Hematopoietic multipotent progenitor cell treated with erythropoietin and hydrocortisone succinate and interleukin-3 and kit ligand, for 17 days (in vitro differentiated cells): ENCODE measurements at places on chromosomes 6 and 20.

DNA sequence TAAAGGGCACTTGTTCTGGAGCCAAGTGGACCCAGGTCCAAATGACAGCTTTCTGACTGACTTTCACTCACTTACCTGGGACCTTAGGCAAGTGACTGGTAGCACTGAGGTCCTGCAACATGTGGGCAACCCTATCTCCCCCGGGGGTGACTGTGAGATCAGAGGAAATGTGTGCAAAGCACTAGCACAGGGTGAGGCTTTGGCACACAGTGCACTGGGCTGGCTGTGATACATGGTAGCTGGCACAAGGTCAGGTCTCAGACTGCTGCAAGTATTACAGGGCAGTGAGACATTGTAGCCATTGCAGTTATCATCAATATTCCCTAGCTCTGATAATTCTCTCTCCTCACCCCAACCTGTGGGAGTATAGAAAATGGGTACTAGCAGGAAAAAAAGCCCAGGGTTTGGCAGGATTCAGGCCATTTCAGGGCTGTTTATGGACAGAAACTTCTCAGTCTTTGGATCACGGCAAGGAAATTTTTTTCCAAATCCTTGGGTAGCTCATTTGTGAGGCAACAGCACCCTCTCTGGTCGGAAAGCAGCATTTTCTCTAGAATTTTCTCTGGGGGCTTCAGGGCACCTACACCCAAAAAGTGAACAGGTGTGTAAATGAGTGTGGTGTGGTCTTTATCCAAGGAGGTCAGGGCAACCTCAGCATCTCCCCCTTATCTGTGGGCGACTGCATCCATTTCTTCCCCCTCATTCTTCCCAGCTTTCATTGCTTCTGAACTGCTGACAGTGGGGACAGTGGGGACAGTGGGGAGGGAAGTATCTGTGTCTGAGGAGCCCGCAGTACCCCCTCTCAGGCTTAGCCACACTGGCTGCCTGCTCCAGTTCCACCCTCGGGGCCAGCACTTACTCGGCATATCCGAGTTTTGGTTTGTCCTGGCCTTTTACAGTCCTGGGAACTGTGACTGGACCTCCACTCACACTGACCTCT, 148.7 kb upstream of the PHACTR3 start:
- no peak for DNase-seq

- DNase-seq = no peak
Measured at GRCh38 chr20:21575981-21576740, 62.3 kb upstream of the NKX2-2 start.

DNA sequence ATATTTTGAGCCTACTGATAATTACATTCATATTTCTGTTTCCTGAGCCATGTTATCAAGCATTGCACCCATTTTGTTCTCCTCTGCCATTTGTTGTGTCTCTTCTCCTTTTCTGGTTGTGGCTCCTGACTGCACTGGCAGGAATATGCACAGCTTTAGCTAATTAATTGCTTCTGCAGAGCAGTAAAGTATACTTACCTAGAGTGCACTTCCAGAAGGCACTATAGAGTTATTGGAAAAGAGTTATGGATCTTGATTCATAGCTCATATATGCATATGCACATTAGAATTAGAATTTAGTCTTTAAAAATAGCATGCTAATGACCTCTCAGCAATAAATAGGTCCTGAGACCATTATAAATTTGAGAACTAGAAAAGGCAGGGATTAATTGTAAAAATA, 262.6 kb downstream of the NKAIN2 start:
- DNase-seq = no peak

GRCh38 chr6:17103715-17104114, 1.9 kb downstream of the STMND1 start:
- no peak for DNase-seq

- DNase-seq = no peak
Measured at GRCh38 chr6:153591159-153591558, 447.9 kb upstream of the OPRM1 start.

DNA sequence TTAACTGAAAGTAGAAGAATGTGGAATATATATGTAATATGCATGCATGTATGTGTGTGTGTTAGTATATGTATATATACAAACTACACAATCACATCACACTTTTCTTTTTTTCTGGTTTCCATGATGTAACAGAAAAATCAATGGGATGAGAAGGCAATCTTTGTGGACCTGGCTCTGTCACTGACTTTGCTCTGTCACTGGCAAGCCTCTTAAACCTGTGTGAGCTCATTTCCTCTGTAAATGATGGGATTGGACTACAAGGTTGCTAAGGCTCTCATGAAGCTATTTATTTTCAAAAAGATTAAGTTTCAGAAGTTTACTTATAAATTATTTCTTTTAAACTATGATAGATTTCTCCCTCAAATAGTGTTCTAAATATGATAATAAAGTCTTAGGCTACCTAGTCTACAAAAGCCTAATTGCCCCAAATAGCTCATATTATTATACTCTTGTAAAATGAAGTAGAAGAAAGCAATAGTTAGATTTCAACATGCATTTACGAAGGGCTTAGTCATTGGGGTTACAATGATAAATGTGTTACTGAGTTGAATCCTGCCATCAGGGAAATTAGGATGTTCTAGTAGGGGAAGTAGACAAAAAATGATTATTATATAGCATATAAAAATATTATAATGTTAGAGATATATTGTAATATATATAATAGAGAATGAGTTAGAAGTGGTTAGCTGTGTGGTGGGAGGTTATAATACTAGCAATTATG, 129.3 kb downstream of the AFG1L start:
- DNase-seq = no peak

GRCh38 chr6:56848105-56848504, 106.8 kb upstream of the BEND6 start:
- no peak for DNase-seq

DNA sequence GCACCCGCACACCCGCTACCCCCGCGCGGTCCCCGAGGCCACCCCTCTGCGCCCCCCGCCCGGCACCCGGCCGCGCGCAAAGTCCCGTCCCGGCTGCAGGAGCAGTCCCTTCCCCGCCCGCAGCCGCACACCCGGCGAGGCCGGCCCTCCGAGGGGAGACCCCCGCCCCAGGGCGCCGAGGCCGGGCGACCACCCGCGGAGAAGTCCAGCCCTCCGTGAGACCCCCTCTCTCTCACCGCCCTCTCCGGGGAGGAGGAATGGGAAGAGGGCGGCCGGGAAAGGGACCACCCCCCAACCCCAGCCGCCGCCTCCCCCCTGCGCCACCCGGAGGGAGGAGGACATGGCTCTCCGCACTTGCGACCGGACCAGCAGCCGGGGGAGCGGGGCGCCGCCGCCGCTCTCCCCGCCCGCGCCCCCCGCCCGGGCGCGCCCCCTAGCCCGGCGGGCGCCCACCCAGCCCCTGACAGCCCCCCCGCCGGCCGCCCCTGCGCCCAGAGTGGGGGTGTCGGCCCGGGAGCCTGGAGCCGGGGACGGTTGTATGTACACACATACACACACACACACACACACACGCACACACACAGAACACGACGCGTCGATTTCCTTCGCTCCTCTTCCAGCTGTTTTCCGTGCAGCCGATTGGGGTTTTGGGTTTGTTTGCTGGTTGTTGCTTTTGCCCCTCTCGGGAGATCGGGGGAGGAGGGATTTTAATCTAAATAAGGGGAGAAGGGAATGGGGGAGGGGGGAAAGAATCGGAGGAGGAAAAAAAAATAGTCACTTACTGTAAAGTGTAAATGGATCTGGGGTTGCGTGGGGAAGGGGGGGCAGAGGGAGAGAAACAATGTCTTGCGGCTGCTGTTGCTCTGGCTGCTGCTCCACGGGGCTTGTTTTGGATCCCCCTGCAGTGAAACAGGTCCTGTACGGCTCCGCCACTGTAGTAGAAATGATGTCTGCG, at the start of gene ATXN1:
Gene ATXN1 (minus strand): TSS at position 945 of the 955 bp plus-strand sequence.
- DNase-seq = no peak

- DNase-seq = no peak
Measured at GRCh38 chr20:47113362-47114109, 218.9 kb downstream of the EYA2 start.

DNA sequence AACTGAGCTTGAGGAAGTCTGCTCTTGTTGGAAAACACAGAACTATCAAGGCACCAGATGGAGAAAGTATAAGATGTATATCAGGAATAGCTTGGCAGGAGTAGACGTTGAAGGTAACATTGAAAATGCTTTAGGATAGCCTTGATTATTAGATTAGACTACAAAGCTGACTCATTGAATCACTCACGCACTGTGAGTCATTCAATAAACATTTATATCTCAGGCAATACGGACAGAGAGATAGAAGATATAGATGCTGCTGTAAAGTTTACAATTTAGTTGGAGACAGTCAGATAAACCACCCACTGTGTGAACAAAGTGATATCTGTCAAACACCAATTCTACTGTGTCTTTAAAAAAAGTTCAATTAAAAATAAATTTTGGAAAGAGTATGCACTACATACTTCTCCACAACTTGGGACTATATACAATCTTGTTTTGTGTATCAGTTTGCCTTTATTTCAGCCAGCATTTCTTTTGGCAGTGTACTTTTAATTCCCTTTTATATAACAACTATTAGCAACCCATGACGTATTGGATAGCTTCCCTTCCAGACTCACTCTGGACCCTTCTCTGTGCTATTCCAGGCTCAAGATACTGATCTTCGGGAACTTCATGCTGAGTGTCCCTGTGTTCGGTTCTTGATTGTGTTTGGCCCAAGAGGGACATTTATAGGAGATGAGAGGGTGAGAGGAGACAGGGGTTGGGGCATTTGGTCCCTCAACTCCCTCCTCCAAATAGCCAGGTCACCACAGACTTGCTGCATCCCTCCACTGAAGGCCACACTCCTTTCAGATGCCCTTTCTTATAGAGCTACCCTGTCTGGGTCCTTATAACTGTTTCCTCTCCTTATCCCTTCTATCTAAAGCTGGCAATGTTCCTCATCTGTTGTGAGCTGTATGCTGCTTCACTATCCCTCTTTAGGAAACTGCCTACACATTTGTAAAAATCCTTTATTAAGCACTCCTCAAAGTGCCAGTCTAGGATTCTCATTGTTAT, 176.6 kb upstream of the PTPRK start:
- DNase-seq = no peak

- DNase-seq = peak; percentile 72
Measured at GRCh38 chr6:109008537-109009235, 86.0 kb downstream of the SESN1 start.

GRCh38 chr6:158361068-158361467, 48.8 kb downstream of the TULP4 start:
- no peak for DNase-seq

- DNase-seq = no peak
Measured at GRCh38 chr6:66418906-66419305, 711.9 kb upstream of the EYS start.

DNA sequence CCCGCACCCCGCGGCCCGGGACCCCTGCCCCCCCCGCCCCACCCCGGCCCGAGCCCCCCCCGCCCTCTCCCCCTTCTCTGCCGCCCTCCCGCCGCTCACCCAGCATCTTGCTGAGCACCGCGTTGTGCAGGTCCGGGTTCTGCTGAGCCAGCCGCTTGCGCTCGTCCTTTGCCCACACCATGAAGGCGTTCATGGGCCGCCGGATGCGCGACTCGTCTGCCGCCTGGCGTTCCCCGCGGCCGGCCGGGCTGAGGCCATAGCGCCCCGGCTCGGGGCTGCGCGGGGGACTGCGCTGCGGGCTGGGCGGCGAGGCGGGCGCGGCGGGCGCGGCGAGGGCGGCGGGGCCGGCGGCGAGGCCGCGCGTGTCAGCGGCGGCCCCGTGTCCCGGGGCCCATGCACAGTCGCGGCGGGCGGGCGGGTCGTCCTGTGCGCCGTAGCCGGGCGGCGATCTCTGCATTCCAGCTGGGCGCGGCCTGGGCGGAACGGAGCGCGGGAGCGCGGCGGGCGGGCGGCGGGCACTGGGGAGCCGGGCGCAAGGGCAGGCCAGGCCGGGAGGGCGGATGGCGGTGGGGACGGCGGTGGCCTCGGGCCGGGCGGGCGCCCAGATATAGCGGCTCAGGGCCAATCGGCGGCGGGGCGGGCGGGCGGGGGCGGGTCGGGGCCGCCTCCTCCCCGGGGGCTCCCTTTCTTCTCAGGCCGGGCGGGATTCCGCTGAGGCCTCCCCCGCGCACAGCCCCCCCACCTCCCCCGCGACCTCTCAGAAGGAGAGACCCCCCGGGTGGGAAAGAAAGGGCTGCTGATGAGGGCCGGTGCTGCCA, at the start of gene SOX18:
Gene SOX18 (minus strand): TSS at position 580 of the 818 bp plus-strand sequence. CDS start 123 bp downstream, at position 457.
- no peak for DNase-seq

DNA sequence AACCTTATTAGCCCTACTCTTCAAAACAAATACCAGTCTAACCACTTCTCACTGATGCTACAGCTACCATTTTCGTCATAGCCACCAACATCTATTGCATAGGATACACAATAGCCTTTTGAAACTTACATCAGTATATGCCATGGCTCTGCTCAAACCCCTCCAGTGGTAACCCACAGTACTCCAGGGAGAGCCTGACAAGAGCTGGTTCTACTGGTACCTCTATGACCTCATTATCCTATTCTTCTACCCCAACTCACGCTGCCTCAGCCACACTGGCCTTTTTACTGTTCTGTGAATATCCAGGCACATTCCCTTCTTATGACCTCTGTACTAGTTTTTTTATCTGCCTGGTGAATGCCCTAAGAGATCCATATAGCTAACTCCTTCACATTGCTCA, 157.6 kb downstream of the ARHGAP18 start:
- DNase-seq = no peak

DNA sequence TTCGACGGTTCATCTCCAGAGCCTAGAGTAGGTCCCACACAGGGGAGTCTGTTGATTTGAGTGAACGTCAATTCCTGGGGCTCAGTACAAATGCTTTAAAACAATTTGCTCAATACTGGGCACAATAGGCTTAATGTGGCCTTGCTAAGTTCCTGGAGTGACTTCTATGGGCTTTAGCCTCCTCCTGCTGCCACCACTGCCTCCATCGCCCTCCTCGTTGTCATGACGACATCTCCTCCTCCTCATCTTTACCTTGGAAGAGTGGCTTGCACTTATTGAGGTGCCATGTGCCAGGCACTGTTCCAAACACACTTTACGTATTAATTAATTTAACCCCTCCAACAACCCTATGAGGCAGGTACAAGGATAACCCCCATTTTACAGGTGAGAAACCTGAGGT, 11.8 kb upstream of the ZMYND8 start:
- peak; percentile 3 for DNase-seq

- no peak for DNase-seq
Measured at GRCh38 chr20:6055161-6055783, 1.4 kb upstream of the LRRN4 start.

- no peak for DNase-seq
Measured at GRCh38 chr6:3808759-3809514, 40.2 kb upstream of the FAM50B start.

GRCh38 chr6:118263921-118264486, 284.1 kb upstream of the PLN start:
- no peak for DNase-seq

- DNase-seq = no peak
Measured at GRCh38 chr6:54879188-54879985, 32.8 kb downstream of the FAM83B start.
